Fibroblast of lung (primary cell): ENCODE measurements at places on chromosomes 4 and X. TPM values are rescaled to one million over a fixed set of nuclear protein-coding genes. Genes with fewer than 3 reads are reported as not detected.
A peak's percentile ranks its signal among the peaks of the same experiment; 100 is the strongest.

AMTN gene
- not detected in 2 replicates for total RNA-seq

SGCB gene
- 24.9 and 45.9 TPM in 2 replicates for total RNA-seq

- no peak for DNase-seq
These were observed 277.5 kb downstream of the FBXW7 start for GRCh38 chr4:152258391-152258790.

DNA sequence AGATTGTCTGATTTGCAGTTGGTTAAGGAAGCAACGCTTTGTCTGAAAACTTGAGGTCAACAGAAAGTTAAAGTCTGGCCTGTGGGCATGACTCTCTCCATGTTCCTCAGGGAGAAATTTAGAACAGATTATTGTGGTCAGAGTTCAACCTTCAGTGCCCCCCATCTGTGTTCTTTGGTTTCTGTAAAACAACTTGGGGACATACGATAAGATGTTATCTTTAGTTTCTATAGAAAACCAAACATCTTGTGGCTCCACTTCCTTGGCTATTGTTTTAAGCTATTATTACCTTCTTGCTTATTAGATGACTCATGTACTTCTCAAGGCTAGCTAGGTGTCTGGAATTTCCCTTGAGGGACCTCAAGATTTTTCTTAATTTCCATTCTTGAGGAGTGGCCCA is 507.7 kb downstream of the PDHA2 start:
- peak; percentile 42 for DNase-seq

DNA sequence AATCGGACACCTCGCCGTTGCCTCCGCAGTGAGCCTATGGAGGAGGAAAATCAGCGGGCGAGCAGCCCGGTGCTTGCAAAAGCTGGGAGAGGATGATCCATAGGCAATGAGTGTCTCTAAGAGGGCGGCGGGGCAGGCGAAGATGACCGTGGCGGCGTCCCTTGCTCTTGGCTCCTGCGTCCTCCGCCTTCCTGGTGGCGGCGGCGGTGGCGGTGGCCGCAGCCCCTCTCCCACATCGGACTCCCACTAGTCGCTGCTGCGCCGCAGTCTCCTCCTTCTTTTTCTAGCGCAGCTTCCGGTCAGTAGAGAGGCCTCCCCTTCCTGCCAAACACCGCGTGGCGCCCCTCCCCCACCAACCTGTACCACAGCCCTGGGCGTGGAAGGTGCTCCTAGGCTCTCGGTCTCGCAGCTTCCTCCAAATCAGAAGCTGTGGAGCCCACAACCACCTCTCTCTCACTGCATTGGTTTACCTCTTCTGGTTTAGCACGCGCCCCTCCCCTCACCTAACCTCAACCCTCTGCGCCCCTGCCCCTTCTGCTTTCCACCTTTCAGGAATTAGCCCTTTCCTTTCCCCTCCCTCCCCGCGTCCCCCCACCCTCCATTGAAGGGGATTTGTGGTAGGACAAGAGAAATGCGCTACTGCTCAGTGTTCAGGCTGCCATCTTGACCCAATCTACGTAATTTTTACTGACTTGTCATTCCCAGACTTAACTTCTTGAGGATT is at the start of gene SPIN3:
TSS of gene SPIN3 (minus strand) at position 271 of the 724 bp plus-strand sequence. CDS start 594 bp downstream, outside the sequence.
- DNase-seq: peak; percentile 75

TKTL2 gene
- total RNA-seq: not detected in 2 replicates

SPATA18 gene
- total RNA-seq: 17.7 and 20.5 TPM in 2 replicates

- peak; percentile 58 for DNase-seq
These were observed 3.6 kb downstream of the TBCK start for GRCh38 chr4:106312377-106312776.

SRPX2 gene
- 13.4 and 18.2 TPM in 2 replicates for total RNA-seq
